M059J (cell line): ENCODE measurements at places on chromosomes 3 and 15. TPM values are rescaled to one million over a fixed set of nuclear protein-coding genes. Genes with fewer than 3 reads are reported as not detected.

The ACTRT3 gene
- 1.7 and 2.9 TPM in 2 replicates for total RNA-seq

The ZNF620 gene
- total RNA-seq, result 3.2 and 4.4 TPM in 2 replicates

DNA sequence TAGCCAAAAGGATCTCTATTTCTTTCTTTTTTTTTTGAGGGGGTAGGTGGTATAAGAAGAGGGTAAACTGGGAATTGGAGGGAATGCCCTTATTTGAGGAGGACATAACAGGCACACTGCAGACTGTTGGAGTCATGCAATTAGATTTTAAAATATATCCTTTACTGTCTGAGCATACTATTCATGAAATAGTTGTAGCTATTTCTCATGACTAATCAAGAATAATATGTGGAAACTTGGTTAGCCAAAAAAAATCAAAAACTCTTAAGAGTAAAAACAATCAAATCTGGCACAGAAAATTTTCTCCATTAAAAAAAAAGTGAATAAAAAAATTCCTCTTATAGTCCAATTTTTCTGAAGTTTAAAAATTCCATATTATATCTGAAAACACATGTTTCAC, 174.9 kb downstream of the SCAPER start:
- DNase-seq, result no peak

DNA sequence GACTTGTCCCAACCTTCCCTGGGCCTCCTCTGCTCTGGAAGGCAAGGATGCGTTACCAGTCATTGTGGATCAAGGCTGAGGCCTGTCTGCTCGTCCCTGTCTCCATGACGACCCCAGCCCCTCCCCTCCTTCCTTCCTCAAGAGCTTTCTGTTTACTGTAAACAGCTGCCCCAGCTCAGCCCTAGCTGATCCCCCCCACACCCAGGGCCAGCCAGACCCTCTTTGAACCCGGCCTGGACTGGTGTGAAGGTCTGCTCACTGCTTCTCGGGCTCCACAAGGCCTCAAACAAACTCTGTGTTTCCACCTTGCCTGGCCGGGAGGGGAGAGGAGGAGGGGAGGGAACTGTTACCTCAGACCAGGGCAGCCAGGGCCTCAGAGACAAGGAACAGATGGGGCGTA, 16.9 kb downstream of the VPS18 start:
- no peak for DNase-seq
